Hematopoietic multipotent progenitor cell treated with erythropoietin and hydrocortisone succinate and interleukin-3 and kit ligand, for 8 days (in vitro differentiated cells): ENCODE measurements at places on chromosomes 7 and 10.

DNA sequence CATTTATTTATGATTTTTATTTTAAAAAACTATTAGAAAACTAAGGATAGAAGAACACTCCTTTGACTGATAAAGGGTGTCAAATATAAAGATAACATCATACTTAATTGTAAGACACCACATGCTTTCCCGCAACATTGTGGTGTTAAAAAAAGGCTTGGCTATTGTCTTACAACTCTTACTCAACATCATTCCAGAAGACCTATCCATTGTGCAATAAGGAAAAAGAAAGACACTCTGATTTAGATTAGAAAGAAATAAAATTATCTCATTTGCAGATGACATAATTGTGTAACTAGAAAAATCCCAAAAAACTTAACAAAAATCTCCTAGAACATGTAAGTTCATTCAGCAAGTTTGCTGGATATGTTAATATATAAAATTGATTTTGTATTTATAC is 296.7 kb upstream of the GNAI1 start:
- no peak for DNase-seq

GRCh38 chr7:74586258-74587175 is 71.0 kb upstream of the GTF2I start:
- DNase-seq, result no peak

GRCh38 chr10:123809632-123810031 is 82.0 kb downstream of the CPXM2 start:
- DNase-seq, result no peak

DNA sequence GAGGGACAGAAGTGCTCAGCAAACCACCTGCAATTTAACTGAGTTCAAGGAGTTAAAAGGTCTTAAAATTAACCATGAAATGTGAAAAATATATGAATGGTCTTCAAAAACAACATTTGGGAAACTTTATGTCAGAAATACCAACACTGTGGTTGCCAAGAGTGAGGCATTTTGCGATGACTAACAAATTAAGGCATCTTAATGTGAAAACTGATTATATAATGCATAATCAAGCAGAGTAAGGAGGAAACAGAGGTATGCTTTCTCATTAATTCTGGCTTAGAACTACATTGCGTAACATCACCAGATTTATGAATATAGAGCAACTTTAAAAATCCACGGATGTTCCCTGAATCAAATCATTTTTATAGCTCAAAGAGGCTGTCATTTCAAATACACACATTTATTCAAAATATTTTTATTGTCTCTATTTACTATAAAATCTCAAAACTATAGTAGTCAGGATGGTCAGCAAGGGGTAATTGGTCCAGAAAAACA is 335.5 kb downstream of the LRRTM3 start:
- no peak for DNase-seq

- DNase-seq, result peak; percentile 38
Measured at GRCh38 chr7:2823130-2823529, 21.0 kb downstream of the GNA12 start.

DNA sequence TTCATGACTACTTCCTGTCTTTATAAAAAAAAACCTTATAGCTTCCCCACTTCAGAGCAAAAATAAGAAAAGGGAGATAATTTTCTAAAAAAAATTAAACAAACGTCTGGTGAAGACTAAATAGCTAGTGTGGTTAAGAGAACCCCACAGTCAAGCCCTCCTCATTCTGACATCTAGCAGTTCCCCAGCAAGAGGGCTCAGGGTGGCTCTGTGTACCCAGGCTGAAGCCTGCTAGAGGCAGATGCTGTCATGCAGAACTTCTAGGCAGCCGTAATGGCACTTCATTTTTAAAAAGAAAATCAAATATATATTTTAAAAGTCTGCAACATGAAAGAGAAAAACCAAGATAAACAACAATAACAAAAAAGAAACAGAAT is 223.1 kb upstream of the KLF14 start:
- DNase-seq, result no peak

DNA sequence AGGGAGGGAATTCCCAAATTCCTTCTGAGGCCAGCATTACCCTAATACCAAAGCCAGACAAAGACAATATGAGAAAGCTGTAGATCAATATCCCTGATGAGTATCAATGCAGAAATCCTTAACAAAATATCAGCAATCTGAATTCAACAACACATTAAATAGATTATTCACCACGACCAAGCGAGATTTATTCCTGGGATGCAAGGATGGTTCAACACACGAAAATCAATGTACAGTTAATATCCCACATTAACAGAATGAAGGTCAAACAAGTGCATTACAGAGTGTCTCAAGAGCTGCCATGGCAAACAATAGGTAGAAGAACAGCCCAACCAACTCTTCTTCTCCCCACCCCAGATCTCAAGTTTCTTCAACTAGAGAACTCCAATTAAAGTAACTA is 6.1 kb downstream of the ECD start:
- no peak for DNase-seq

DNA sequence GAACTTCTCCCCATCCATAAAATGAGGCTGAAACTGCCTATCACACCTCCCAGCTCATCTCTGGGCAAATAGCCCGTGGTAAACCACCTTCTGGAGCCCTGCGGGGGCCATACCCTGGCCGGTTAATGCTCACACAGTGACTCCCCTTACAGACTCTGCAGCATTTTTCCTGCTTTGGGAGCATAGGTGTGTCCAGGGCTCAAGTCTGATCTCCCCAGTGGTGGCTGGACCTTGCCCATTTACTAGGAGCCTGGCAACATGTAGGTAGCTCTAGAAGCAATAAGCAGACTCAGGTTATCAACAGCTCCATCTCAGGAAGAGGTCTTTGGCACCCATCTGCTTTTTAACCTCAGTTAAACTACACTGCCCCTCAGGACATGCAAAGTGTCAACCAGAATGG is 5.5 kb upstream of the CDHR1 start:
- DNase-seq, result no peak

DNA sequence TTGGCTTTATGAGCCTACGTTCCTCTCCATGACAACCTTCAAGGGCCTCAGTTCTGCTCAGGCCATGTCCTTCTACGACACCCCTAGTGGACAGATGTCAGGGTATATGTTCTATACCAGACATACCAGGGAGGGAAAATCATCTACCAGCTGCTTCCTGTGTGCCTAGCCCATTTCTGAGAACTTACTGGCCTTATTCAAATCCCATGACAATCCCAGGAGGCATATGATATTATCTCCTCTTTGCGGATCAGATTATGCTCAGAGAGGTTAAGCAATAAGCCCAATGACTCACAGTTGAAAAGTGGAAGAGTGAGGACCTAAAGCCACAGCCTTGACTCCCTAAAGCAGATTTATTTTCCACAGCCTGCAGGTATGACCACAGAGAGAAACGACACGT is 139.3 kb downstream of the GLI3 start:
- DNase-seq, result no peak

GRCh38 chr7:99928994-99929729 is at the start of gene GJC3:
Gene GJC3, minus strand, starts transcription at chr7:99929620. Its CDS starts 0 bp downstream, at chr7:99929620.
- peak; percentile 38 for DNase-seq

DNA sequence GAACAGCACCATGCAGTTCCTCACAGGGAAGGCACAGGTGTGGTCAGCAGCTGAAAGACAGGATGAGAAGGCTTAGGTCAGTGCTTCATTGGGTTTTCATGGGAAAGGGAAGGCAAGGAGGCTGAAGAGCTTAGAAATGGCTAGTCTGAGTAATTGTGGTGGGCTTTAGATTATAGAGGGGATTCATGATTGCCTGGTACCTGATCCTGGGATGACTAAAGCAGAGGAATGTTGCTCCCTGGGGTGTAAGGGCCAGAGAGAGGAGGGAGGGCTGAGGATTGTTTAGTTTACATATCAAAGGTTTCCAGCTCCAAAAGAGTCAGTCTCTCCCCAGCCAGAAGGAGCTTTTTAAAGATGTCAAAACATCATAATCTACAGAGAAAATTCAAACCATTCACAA is 396.3 kb upstream of the POM121L12 start:
- DNase-seq, result no peak

GRCh38 chr10:57817741-57818140 is 450.0 kb downstream of the IPMK start:
- no peak for DNase-seq

GRCh38 chr10:97057491-97058235 is 128.1 kb downstream of the SLIT1 start:
- no peak for DNase-seq

DNA sequence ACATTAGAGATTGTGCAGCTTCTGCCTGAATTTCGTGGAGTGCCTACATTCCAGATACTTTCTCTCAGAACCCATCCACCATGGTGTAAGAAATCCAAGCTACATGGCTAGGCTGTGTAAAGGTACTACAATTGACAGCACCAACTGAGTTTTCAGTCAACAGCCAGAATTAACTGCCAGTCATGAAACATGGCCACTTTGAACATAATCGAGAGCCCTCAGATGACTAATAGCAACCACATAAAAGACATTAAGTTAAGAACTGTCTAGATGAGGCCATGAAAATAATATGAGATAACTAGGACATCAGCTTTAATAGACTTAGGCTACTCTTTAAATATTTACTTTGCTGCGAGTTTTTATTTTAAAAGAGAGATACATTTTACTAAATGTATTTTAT is 1106.8 kb upstream of the LRRTM3 start:
- DNase-seq, result no peak

GRCh38 chr10:30366351-30366750 is 17.3 kb upstream of the MTPAP start:
- no peak for DNase-seq

GRCh38 chr10:46019569-46020343 is 10.7 kb downstream of the NCOA4 start:
- peak; percentile 75 for DNase-seq

- DNase-seq, result no peak
Measured at GRCh38 chr10:3955955-3956617, 171.1 kb upstream of the KLF6 start.

GRCh38 chr10:128626397-128627000 is 500.3 kb upstream of the MKI67 start:
- no peak for DNase-seq

GRCh38 chr10:63467841-63468240 is 2.1 kb upstream of the JMJD1C start:
- DNase-seq, result no peak

GRCh38 chr10:10056961-10057360 is 960.7 kb upstream of the CELF2 start:
- no peak for DNase-seq

DNA sequence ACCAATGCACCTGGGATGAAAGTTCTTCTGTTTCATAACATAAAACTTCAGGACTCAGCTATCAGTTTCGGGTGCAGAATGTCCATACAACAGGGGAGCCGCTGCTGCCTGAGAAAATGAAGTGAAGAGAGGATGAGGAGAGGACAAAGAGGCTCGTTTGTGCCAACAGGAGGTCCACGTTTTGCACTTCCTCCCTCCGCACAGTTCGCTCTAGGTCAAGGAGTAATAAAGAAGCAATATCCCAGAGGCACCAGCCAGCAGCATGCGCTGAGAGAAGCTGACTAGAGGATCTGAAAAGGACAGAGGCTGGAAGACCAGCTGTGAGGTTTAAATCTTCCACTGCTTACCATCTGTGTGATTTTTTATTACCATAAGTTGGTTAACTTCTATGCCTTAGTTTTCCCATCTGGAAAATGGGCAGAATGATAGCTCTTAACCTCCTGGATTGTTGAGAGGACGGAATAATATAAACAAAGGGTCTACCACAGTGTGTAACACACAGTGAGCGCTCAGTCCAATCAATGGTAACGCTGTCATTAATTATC is 709 bp downstream of the GPAM start:
- DNase-seq, result peak; percentile 8

DNA sequence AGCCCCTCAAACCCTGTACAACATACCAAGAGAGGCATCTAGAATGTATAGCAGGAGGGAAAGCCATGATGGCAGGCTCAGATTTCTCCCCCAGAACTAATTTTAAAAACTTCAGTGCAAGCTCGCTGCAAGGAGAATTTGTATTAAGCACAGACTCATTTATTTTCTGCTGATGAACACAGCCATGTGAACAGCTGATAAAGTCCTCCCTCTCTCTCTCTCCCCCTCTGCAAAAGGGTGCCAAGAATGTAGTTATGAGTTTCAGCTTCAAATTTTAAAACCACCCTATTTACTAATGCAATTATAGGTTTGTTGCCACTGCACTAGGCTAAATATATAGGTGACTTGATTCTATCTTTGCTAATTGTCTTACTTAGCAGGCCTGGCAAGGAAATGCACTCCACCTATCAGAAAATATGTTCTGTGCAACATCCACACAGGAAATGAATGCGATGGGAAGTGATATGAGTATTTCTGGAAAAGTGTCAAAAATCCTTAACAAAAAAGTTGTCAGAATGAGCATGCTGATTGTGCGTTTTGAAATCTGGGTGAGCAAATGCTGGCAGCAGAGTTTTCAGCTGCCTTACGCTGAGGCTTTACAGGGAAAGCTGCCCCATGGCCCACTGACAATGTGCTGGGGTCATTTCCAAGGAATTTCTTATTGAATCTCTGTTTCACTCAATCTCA is 43.4 kb upstream of the GHITM start:
- no peak for DNase-seq

GRCh38 chr10:15725603-15726002 is 5.9 kb upstream of the ITGA8 start:
- peak; percentile 91 for DNase-seq

DNA sequence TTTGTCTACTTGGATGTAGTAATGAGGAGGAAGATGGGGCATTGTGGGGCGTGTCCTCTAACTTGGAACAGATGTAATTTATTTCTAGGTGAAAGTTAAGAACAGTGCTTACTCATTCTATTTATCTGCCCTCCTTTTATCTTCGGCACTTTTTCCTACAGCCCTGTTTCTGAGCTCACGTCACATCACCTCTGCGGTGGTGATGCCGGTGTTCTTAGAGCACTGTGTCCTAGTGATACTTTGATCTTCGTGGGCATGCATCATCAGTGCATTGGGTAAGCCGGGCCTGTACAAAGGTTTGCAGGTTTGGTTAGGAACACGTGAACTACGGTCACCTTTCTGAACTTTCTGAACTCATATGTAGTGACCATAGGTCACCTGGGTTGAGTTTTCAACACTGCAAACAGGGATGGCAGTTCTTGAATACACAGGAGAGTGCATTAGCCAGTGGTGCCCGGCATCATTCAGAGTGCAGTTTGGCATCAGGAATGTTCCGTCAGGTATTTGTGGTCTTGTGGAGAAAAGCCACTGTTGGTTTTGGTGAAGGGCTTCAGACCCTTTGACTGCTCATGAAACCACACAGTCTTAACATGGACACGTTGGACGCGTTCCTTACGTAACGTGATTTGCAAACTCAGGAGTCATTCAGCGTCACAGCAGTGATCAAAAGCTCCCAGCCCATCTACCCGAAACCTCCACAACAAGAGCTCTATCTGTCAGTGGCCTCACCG is 5.6 kb downstream of the POR start:
- no peak for DNase-seq

DNA sequence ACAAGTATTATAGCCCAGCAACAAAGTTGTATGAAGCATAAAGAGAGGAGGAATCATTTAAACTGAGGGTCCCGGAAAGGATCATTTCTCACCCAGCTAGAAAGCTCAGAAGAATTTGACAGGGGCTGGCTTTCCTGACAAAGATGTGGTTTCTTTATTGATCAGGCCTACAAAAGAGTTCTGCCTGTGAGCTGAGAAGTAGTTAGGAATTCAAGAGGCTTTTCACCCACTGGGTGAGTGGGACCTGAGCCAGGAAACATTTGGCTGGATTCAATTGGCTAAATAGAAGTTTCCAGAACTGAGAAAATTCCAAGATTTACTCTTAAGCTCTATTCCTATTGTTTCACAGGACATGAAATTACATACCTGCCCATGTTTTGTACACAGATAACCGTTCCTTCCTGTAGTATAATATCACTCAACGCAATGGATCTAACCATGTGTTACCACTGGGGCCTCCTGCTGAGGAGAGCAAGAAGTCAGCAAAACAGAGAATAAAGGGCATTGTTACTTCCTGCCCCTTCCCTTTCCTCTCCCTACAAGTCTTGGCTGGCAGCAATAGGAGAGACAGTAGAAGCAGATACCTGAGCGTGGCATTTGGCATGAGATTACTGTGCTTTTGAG is 53.9 kb upstream of the PAPSS2 start:
- no peak for DNase-seq
